ENCODE measurements at places on chromosomes 3 and 15.

DNA sequence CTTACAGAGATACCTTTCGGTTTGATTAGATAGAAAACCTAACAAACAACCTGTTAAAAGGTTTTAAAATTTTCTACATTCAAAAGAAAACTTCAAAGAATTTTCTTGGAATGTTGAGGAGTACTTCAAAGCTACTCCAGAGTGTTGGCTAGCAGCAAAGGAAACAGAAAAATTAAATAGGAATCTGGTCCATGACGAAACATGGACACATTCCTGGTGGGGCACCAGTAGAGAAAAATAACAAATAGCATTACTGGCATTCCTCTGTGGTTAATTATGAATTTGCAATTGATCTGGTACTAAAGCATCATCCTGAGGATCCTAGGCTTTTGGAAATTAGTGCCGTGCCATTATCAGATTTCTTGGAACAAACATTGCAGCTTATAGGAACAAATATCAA, 59.5 kb upstream of the DPPA4 start:
- DNase-seq = no peak

DNA sequence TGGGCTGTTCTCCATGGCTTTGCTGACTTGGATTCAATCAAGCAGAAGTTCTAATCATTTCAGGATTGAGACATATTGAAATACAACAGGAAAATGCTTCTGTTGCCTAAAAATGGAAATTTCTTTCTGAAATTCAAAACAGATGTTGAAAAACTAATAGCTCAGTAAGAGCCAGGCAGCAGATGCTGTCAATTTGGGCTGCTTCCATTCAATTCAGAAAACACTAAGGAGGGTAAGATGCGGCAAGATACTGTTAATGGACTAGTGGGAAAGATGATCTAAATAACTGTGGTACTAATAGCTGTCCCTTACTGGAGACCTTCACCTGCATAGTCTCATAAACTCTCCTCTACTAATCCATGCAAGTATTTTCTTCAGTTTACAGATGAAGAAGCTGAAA, 53.5 kb downstream of the DGKG start:
- no peak for DNase-seq

DNA sequence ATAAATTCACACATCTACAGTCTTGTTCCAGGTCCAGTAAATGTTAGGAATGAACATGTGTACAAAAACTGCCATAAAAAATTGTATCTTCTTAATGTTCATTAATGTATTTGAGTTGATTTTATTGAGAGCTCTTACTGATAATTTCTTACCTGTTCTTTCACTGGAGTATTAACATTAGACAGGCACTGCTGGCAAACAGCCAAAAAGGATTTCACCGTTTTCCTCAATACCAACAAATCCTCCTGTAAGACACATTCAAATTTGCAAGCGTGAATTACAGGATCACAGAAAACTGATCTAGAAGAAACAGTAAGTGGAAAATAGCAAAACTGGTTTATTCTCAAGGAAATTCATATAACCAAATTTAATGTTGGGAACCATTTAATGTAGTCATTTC, 127.4 kb downstream of the PCCB start:
- no peak for DNase-seq

DNA sequence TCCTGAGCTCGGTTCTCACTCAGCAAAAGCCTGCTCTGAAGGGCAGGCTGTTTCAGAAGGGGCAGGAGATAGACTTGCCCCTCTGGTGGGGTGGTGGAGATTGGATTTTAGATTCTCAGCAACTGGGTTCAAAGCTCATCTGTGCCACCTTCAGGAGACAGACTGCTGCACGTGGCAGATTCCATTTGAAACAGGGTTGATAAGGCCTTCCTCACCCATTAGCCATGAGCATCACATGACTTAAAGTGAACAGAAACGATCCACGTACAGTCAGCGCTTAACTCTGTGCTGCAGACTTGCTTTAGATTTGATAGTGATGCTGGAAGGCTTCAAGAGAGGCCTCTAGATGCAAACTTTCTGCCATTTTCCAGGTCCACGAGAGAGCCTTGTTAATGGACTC, 35.0 kb upstream of the MGLL start:
- DNase-seq = no peak

GRCh38 chr3:81997390-81997789, 235.9 kb upstream of the GBE1 start:
- no peak for DNase-seq

DNA sequence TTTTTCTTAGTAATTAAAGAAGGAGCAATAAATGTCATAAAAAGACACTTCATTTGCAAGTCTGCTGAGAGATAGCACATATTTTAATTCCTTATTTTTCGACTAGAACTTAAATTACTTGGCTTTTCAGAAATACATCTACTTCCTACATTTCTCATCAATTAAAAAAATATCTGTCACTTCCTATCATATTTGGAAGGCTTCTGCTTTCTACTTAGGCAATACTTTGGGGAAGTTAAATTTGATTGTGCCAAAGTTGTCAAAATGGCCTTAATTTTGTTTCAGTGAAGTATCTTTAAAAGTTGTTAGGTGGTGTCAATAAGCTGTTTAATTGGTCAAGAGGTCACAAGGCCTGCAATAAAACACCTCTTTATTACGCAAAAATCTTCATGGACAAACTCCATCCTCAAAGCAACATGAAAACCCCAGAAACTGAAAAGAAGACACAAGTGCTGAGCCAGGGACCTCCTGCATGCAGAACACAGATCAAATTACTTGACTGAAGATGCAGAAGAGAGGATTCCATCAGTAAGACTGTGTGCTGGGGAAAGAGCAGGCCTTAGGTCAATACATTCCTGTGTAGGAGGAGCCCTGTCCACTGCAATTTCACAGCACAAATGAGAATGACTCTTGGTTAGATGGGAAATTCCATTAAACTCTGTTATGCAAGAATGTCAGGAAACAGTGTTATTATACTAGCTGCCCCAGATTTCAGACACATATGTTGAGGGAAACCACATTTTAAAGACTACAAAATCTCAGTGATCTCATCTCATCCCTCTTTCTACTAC, 48.0 kb upstream of the FSTL1 start:
- DNase-seq = no peak

GRCh38 chr15:77623755-77624524, 8.8 kb downstream of the LINGO1 start:
- no peak for DNase-seq

DNA sequence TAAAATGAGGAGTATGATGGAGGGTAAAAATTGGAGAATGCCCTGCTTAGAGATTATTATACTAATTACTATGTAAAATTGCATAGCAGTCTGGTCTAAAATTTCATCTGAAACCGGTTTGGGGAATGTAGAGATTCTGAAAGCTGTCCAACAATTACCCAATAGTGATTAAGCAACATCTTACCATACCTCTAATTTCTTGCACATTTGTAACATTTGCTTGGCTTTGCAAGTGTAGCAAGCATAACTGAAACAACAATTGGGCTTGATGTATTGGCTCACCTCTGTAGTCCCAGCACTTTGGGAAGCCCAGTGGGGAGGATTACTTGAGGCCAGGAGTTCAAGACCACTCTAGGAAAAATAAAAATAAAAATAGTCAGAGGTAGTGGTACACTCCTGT, 17.4 kb downstream of the AADACL2 start:
- no peak for DNase-seq

DNA sequence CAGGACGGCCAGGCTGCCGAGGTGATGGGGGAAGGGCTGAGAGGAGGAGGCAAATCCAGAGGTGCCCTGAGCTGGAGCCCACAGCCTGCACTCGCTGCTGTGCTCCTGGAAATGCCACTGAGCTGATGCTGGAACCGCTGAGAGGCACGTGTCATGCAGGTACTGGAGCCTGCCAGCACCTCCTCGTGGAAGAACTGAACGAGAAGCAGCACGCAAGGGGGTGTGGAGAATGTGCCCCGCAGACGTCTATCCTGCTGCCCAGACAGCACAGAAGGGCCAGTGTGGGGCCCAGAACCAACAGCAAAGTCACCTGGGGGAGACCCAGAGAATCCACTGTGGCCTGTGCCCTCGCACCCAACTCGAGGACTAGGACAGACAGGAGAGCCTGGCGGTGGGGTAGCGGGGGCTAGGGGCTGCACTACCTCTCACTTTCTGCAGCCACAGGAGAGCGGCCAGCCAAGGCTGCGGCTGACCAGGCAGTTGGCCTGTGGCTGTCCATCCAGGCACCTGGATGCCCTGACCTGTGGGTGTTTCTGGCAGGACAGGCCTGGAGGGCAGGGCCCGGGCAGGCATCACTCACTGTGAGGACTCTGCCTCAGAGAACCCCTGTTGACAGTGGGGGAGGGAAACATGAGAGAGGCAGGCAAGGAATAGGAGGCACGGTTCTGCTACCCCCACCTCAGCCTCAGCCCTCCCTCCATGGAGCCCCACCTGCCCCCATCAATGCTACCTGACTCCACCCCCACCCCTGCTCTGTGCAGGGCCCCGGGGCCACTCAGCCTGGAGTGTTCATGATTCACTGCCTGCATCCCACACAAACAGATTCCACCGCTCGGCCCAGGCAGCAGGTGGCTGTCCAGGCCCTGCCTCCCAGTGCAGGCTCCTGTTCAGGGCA, 213.1 kb downstream of the TBC1D2B start:
- DNase-seq = no peak

DNA sequence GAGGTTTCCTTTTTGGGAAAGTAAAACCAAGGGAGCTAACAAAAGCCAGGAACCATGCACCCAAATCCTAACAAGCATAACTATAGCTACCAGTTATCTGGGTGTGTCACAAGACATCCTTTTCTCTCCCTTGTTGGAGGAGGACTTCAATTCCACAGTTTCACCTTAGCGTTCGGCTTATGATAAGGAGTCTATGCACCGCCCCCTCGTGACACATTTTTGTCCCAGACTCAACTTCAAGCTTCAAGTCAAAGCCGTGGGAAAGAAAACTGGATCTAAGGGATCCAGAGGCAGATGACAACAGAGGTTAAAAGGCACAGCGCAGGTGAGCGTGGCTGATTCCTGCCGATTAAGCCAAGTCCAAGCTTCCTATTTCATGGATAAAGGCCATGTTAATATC, 13.9 kb upstream of the FXR1 start:
- no peak for DNase-seq

GRCh38 chr3:126113733-126114442, 30.0 kb upstream of the SLC41A3 start:
- DNase-seq = no peak

DNA sequence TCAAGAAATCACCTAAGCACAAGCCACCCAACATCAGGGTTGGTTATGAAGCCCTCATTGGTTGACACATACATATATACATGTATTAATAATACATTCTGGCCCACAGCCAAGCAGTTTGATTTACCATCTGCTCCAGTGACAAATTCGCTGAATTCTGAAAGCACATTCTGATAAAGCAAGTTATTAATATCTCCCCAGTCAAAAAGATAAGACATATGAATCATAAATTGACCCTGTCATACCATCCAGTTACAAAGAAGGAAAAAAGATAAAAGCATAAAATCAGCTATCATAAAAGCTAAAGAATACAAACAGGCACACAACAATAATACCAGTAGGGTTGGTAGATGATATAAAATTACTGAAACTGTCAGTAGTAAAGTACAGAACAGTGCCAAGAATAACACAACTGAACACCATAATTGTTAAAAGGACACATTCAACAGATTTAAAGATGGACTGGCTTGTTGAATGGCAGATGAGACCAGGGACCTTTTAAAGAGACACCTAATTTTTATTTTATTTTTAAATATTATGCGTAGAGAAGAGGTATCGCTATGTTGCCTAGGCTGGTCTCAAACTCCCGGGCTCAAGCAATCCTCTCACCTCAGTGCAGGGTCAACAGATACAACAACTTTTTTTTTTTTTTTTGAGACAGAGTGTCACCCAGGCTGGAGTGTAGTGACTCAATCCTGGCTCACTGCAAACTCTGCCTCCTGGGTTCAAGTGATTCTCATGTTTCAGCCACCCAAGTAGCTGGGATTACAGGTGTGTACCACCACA, 7.7 kb downstream of the SNX4 start:
- DNase-seq = no peak

- no peak for DNase-seq
Observed at GRCh38 chr15:42371096-42371495, 11.8 kb downstream of the CAPN3 start.

DNA sequence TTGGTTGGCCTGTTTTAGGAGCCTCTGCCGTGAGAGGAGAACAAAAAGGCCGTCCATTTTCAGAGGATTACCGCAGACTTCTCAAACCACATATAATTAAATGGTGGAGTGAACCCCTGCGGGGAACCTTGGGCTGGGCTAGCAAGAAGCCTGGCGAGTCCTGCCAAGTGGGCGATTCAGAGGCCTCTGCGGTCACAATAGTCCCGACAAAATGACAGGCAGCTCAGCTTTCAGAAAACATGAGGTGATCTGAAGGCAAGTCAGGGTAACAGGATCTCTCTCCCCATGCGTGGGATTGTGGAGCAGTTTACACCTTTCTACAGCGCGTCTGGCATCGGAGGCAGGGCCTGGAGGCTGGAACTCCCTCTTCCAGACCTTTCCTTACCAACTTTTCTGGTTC, 134.8 kb downstream of the ASB7 start:
- DNase-seq = no peak

DNA sequence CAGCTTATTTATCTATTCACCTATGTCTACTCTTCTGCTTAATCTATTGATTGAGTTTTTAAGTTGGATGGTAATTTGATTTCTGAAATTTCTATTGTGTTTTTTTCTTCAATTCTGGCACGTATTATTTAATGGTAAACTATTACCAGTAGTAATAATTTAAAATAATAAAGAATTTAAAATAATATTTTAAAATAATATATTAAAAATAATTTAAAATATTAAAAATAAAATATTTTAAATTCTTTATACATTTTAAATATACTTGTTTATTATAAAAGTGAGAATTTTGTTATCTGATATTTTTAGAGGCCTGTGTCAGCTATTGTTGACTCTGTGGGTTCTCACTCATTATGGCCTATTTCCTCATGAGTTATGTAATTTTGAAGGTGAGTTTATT, 100.7 kb upstream of the SPATA16 start:
- DNase-seq = no peak

GRCh38 chr3:27752926-27753325, 30.8 kb upstream of the EOMES start:
- DNase-seq = no peak

- DNase-seq = no peak
Observed at GRCh38 chr3:123627673-123628670, 43.1 kb upstream of the HACD2 start.

DNA sequence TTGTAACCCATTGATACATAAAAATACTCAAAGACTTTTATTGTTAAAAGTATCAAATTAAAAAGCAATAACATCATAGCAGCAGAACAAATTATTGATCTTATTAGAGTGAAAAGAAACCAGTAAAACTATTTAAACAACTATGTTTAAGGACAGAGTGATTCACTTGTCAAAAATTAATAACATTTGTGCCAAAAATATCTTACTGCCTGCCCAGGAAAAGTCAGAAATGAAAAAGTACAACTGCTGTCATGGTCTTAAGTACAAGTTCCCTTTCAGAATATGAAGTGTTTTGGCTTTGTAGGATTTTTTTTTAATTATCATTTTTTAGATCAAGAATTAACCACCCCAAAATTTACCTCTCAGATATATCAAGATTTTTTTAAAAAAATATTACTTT, 3.4 kb downstream of the IFT57 start:
- no peak for DNase-seq

- no peak for DNase-seq
Observed at GRCh38 chr3:182723596-182723995, 69.7 kb upstream of the ATP11B start.

- DNase-seq = no peak
Observed at GRCh38 chr3:143536817-143537535, 311.3 kb downstream of the SLC9A9 start.

Data from globus pallidus (tissue), 1 donor.